ENCODE measurements at places on chromosomes 2 and 18. TPM values are rescaled to one million over a fixed set of nuclear protein-coding genes. Genes with fewer than 3 reads are reported as not detected.

UNC80 gene
- total RNA-seq: not detected

GNAL gene
- total RNA-seq: 5.6 TPM

- H3K27me3 ChIP-seq: no peaks in the 10 kb centered on the region
- peak overlapping the region; percentile 44 for H3K27ac ChIP-seq
- DNase-seq: no peak
- H3K4me1 ChIP-seq: peaks cover 16% of the 10 kb centered on the region
- H3K4me3 ChIP-seq: no peak overlapping the region
These were observed 89.2 kb upstream of the STK17B start for GRCh38 chr2:196260546-196260945.

- no peaks in the 10 kb centered on the region for H3K27me3 ChIP-seq
- H3K36me3 ChIP-seq: no peaks in the 10 kb centered on the region
- DNase-seq: no peak
These were observed 532.8 kb downstream of the FBXO15 start for GRCh38 chr18:73614812-73615211.

DNA sequence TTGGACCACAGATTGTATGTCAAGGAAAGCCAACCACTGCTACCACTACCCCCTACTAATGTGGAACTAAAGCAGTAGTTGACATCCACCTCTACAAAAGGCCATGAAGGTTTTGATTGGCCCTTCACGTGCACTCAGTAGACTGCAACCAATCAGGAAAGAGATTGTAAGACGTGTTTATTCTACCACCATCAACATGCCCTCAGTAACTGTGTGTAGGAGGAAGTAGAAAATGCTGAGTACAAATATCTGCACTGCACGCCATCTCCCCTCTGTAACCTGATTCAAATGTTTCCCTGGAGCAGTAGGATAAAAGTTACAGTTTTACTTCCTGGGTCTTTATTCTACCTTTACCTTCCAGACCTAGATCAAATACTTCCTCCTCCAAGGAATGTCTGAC is 2.9 kb upstream of the CASP10 start:
- H3K27ac ChIP-seq: no peak overlapping the region

GRCh38 chr2:45323344-45323743 is 287.7 kb downstream of the SRBD1 start:
- no peaks in the 10 kb centered on the region for H3K36me3 ChIP-seq
- no peak for DNase-seq
- no peak overlapping the region for H3K27ac ChIP-seq

DNA sequence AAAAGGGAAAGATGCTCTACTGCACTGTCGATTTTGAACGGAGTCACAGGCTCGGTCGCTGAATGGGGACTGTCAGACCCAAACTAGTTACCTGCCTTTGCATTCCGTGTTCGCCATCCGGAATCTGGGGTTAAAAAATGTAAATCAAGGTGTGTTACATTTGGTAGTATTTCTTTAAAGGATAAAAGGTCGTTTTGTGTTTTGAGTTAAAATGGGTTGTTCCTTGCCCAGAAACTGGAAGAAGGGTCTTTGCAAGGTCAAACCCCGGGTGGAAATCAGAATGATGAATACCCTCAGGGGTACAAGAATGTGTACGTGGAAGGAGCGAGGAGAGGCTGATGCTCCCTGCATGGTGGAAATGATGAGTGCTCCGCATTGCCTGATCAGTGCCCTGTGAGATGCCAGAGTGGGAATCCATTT is 1.0 kb downstream of the VSNL1 start:
- H3K4me1 ChIP-seq: peaks cover 5% of the 10 kb centered on the region
- no peak for DNase-seq
- H3K4me3 ChIP-seq: peak overlapping the region; percentile 56
- H3K27ac ChIP-seq: no peak overlapping the region

DNA sequence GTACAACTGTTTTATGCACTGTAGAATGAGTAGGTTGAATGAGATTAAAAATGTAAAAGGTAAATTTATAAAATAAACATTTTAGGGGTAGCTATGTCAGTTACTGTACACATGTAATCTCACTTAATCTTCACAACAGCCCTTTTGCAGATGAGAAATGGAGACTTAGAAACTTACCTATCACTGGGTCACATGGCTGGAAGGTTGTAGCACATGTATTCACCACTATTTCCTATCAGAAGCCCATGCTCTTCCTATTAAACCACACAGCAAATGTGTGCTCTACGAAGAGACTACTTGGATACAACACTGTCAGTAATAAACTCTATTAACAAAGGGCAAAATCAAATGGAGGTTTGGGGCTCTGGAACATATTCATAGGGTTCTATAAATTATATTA is 60.5 kb downstream of the VWC2L start:
- DNase-seq: no peak
- H3K4me1 ChIP-seq: no peaks in the 10 kb centered on the region

DNA sequence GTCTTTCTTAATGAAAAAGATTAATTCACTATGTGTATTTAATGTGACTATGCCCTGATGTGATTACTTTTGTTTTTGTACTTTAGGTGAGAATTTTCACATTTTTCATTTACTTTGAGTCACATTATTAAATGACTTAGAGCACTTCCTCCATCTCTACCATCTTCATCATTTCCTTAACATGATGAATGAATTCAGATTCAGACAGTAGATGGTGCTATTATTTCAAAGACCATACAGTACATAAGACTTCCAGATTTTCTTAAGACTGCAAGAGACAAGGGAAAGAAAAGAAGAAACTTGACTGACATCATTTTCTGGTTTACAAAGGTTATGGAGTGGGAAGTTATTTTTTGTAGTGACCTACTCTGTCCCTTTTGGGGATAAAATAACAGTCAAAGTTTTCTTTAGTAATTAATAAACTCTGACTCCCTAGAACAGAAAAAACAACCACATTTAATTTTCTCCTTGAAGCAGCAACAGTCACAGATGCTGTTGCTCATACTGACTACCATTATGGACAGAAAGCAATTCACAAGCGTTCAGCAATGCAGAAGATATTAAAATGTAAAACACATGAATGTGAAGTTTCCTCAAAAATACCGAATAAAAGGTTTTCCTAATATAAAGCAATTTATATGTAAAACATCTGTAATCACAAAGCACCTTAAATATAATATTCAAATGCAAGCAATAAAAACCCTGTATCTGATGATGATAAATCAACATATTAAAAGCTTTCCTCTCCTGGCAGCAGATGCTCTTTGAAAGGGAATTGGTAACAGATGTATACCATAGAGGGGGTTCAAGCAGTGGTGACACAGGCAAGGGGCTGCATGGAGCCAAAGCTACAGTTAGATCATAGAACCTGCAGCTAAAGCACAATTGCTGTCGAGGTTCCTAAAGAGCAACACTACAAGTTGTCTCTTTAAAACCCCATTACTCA is 1010.9 kb upstream of the NXPH2 start:
- no peak for DNase-seq
- H3K27ac ChIP-seq: no peak overlapping the region
- no peaks in the 10 kb centered on the region for H3K27me3 ChIP-seq
- H3K36me3 ChIP-seq: no peaks in the 10 kb centered on the region
- H3K4me3 ChIP-seq: no peak overlapping the region

DNA sequence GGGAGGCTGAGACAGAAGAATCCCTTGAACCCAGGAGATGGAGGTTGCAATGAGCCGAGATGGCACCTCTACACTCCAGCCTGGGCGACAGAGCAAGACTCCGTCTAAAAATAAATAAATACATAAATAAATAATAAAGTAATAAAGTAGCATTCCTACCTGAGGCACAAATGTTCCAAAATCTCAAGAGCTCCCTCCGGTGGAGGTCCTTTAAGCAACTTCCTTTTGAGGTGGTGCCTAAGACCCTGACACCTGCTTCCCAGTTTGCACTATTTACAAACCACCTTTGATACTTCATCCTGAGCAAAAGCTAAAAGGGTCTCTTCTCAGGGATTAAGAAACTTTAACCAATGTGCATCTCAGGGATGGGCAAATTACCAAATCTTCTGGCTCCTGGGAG is 505.1 kb downstream of the CNTNAP5 start:
- no peaks in the 10 kb centered on the region for H3K36me3 ChIP-seq
- H3K27ac ChIP-seq: no peak overlapping the region
- no peaks in the 10 kb centered on the region for H3K4me1 ChIP-seq
- DNase-seq: no peak
- no peaks in the 10 kb centered on the region for H3K27me3 ChIP-seq
- no peak overlapping the region for H3K4me3 ChIP-seq

DNA sequence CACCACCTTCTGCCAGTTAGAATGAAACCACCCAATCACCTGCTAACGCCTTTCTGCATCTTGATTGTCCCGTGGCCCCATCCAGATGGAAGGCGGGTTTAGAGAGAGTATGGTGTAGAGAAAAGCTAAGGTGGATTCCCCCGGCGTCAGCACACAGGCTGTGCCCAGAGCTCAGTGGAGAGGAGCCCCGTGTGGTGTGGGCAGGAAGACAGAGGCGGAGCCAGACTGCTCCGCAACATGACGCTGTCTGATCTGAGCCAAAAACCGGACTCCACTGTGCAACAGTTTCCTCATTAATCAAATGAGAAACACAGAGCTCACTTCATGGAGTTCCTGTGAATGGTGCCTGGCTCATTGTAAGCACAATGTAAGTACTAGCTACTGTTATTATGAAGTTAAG is 448.1 kb upstream of the SMIM21 start:
- no peaks in the 10 kb centered on the region for H3K4me1 ChIP-seq
- no peak overlapping the region for H3K27ac ChIP-seq
- no peak overlapping the region for H3K4me3 ChIP-seq
- DNase-seq: no peak

DNA sequence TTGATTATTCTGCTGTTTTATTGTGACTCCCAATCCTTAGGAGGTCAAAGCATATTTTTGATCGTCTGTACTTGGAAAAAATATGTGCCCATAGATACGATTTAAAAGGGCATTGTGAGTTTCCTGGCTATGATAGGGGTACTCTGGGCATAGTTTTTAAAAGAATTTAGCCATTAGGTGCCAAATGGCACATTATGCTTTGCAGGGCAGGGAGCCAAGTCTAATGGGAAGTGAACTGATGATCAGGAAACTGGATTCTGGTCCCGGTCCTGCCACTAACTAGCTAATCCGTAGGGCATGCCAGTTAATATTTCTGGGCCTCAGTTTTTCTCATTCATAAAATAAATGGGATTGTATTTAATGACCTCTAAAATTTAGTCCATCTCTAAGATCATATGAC is 189.3 kb downstream of the LTBP1 start:
- DNase-seq: no peak
- H3K4me3 ChIP-seq: peak overlapping the region; percentile 33
- no peaks in the 10 kb centered on the region for H3K36me3 ChIP-seq
- H3K27ac ChIP-seq: peak overlapping the region; percentile 79

GRCh38 chr2:197993830-197994229 is 189.4 kb downstream of the PLCL1 start:
- H3K4me3 ChIP-seq: no peak overlapping the region
- DNase-seq: no peak
- no peak overlapping the region for H3K27ac ChIP-seq
- H3K27me3 ChIP-seq: no peaks in the 10 kb centered on the region
- H3K36me3 ChIP-seq: no peaks in the 10 kb centered on the region
- H3K4me1 ChIP-seq: no peaks in the 10 kb centered on the region

GRCh38 chr2:61658841-61659780 is 121.0 kb upstream of the XPO1 start:
- no peak overlapping the region for H3K27ac ChIP-seq
- H3K27me3 ChIP-seq: no peaks in the 10 kb centered on the region
- DNase-seq: no peak
- no peaks in the 10 kb centered on the region for H3K4me1 ChIP-seq

DNA sequence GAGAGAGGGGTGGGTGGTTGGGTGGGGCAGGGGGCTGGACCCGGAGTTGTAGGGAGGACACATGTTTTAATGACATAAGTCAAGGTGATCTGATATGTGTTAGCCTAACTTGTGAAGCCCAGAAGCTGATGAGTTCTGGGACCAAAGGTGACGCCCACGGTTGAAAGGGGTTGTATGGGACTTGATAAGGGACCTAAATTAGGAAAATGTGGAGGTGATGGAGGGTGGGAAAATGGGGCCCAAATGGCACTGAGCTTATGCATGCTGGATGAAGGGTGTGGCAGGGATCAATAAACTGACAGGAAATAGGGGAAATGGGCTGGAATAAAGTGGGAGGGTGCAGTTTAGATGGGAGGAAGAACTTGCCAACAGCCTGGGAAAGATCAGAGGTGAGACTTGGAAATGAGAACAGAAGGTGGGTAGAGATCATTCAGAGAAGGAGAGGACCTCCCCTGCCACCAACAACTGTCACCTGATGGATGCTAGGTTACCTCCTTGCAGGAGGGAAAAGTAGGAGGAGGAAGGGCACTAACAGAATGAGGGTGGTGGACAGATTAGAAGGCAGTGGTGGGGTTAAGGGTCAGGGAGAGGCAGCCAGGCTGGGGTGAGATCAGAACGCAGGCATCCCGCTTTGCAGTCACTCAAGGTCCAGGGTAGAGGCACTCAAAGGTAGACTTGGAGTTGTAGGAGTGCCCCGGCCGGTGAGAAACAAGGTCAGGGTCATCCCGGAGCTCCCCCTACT is 15.3 kb downstream of the WNT10A start:
- H3K36me3 ChIP-seq: no peaks in the 10 kb centered on the region
- H3K27me3 ChIP-seq: peaks cover 80% of the 10 kb centered on the region
- no peak overlapping the region for H3K4me3 ChIP-seq
- DNase-seq: no peak
- peaks cover 45% of the 10 kb centered on the region for H3K4me1 ChIP-seq

Data from lower lobe of right lung (tissue), 2 donors.